ENCODE measurements at places on chromosomes 4 and X.
A peak's percentile ranks its signal among the peaks of the same experiment; 100 is the strongest.

GRCh38 chr4:80876810-80877209 is 153.7 kb upstream of the BMP3 start:
- DNase-seq: no peak

- DNase-seq: no peak
Observed at GRCh38 chrX:119895843-119896326, at the start of gene AKAP14. Gene AKAP14, plus strand, starts transcription at chrX:119895893. Its CDS starts 7,331 bp downstream, at chrX:119903224.

DNA sequence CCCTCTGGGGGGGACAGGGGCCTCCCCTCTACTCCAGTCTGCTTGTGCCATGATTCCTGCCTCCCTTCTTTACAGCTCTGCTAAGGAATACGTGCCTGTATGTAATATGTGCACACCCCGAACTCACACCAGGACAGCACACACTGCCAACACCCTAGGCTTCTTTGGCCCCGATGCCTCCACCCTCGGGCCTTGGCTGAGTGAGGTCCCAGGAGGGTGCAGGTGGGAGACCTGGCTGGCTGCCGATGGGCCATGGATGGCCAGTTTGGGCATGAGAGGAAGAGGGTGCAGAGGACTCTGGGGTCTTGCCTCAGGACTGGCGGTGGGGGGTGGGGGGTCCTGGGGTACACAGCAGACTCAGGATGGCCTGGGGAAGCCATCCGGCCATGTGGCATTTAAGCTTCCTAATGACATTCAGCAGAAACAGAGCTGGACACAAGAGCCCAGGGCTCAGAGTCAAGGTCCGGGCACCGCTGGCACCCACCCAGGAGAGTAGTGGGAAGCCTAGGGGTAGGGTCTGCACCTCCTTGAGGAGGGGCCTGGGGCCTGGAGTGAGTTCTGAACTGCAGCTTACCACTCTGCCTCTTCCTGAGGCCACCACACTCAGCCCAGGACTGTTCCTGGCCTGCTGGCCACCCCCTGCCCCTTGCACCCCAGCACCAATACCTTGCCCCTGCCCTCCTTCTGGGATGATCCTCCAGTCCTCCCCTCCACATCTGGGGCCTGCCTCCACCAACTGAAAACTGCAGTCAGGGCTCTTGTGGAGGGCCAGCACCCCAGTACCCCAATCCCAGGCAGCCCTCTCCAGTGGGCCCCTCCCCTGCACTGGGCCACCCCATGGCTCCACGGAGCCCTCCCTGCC is 2.1 kb upstream of the PCGF3 start:
- no peak for DNase-seq

DNA sequence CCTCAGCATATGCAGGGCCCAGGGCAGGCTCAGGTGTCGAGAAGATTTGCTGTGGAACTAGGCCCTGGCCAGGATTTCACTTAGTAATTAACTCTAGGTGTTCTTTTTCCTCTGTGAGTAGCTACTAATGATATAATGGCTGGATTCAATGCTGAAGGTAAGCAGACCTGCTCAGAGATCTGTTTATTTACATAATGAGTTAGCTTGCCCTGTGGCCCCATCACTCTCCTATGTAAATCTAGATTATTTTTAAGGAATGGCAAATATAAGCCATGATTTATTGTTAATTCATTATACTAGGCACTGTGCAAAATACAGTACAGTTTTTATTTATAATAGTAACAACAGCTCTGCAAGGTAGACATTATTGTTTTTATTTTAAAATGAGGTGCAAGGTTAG is 117.2 kb downstream of the IRF2 start:
- no peak for DNase-seq

DNA sequence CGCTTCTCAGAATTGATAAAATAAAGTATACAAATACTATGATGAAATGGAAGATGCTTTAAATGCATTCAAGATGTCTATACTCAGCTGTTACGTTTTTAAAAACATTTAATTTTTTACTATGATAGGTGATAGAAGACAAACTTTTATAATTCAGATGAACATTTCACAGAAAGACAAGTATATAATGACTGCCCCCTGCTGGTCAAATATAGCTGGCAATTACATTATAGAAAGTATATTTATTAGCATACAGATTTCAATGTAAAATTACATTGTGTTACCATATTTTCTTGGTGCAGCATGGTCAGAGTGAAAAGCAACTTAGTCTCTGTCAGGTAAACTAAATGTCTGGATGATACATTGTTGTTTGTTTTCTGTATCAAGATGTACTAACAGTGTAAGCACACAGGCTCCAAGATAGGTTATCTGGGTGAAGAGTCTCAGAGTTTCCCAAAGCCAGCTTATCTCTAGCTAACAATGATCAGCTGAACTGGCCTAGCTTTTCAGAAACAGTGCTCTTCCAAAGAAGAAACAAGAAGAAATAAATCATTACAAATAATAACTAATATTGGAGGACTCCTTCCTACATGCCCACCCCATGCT is 54.1 kb downstream of the SRPX start:
- peak; percentile 15 for DNase-seq

DNA sequence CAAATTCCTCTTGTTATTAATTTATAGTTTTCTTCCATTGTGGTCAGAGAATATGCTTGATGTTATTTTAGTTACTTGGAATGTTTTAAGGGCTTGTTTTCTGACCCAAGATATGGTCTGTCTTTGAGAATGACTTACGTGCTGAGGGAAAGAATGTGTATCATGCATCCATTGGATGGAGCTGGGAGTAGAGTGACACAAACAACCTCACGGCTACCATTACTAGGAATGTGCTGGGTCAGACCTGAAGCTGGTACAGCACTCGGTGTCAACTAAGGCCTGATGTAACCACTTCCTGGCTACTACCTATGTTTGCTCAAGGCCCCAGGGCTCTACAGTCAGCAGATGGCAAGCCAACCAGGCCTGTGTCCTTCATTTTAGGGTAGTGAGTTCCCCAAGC is 257.8 kb downstream of the FAT4 start:
- no peak for DNase-seq

- no peak for DNase-seq
Observed at GRCh38 chr4:160563552-160564282, 1460.8 kb downstream of the RAPGEF2 start.

DNA sequence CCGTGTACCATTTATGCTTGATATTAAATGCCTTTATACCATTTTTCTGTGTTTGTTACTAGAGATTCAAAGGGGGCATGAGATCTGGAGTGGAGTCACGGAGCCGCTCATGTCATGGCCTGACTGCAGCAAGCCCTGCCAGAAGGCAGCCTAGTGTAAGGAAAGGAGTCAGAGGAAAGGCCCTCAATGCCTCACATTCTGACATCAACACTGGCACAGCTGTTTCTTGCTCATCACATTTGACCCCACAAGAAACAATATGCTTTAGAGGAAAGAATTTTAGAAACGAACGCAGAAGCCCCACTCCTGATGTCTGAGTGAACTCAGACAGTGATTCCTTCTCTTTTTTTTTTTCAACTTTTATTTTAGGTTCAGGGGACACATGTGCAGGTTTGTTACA is 322.4 kb upstream of the CPEB2 start:
- DNase-seq: no peak

GRCh38 chr4:86367577-86367976 is 7.7 kb upstream of the MAPK10 start:
- no peak for DNase-seq

DNA sequence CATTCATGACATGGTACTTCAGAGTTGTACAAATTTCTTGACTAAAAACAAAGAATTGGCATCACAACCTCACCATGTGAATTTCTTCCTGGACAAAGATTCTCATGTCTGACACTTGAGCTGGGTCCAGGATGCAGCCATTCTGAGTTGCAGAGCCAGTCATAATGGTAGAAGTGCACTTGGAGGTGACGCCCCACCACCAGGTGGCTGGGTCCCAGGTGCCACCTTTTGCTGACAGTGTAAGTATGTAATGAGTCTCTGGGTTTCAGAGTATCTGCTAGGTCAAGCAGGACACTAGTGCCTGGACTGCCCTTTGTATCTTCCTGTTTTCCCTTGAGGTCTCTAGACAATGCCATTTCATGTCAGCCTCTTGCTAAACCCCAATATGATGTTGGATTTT is 36.6 kb upstream of the WDR1 start:
- no peak for DNase-seq

DNA sequence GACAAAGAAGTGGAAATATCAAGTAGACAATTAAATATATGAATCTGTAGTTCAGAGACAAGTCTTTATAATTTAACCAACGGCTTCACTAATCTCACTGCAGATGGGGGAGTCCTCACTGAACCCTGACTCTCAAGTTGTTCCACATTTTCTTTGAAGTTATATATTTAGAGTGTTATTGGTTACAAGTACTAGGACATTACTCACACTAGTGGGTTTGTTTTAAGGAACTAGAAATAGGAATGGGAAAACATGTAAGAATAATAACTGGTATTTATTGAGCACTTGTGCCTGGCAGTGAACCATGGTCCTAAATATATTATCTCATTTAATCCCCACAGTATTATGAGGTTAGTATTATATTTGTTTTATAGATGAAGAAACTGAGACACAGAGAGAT is 22.0 kb downstream of the MND1 start:
- no peak for DNase-seq

DNA sequence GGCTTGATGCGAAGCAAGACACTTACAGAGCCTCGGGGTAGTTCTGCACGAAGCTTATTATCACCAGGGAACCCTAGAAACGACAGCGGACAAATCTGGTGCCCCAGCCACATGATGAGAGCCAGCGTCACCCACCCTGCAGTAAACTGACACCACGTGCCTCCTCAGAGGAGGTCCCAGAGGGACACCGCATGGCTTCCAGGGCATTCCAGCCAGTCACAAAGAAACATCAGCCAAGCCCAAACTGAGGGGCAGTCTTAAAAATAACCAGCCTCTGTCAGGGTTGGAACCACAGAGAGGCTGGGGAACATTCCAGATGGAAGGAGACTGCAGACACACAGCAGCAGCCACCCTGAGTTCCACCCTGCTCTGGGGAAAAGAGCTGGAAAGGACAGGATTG is 36.6 kb upstream of the HGFAC start:
- no peak for DNase-seq

- no peak for DNase-seq
Observed at GRCh38 chr4:46993075-46994006, at the start of gene GABRA4. Gene GABRA4, minus strand, starts transcription at chr4:46993581. Its CDS starts 157 bp downstream, at chr4:46993424.

DNA sequence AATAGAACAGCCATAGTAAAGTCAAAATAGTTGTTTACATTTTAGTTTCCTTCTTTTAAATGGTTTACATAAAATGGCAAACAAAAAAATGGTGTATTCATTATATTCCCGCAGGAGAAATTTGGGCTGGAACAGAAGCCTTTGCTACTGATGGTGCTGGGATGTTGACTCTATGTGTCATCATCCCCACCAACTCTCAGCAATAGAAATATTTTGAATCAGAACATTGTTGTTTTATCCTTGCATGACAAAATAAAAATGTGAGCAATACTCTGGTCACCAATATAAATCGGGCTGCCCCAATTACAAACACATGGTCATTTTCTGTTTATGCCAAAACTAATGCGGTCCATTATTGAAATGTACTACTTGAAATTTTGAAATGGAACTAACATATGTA is 1131.6 kb upstream of the PCDH7 start:
- no peak for DNase-seq

GRCh38 chr4:55503169-55503568 is 43.5 kb downstream of the CLOCK start:
- DNase-seq: no peak

GRCh38 chrX:96909291-96909690 is 25.6 kb downstream of the RPA4 start:
- no peak for DNase-seq

GRCh38 chr4:158823461-158823873 is 54.6 kb downstream of the FNIP2 start:
- DNase-seq: no peak

GRCh38 chrX:24110069-24110468 is 39.5 kb upstream of the ZFX start:
- DNase-seq: peak; percentile 31

Data from renal cortex interstitium (tissue), 15 donors.